ENCODE measurements at places on chromosomes 1 and 21. TPM values are rescaled to one million over a fixed set of nuclear protein-coding genes. Genes with fewer than 3 reads are reported as not detected.

DNA sequence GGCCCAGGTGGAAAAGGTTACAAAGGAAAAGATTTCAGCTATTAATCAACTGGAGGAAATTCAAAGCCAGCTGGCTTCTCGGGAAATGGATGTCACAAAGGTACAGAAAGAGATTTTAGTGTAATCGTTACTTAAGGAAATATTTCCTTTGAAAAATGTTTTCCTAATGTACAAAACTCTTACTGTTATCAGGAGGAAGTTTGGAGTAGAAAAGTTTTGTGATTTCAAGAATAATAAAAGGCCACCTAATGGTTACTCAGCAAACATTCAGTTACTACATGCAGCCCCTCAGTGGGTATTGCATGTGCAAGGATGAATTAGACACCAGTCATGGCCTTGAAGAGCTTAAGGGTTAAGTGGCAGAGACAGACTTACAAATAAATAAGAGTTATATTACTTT is 85.2 kb downstream of the SDCCAG8 start:
- DNase-seq, result no peak

DNA sequence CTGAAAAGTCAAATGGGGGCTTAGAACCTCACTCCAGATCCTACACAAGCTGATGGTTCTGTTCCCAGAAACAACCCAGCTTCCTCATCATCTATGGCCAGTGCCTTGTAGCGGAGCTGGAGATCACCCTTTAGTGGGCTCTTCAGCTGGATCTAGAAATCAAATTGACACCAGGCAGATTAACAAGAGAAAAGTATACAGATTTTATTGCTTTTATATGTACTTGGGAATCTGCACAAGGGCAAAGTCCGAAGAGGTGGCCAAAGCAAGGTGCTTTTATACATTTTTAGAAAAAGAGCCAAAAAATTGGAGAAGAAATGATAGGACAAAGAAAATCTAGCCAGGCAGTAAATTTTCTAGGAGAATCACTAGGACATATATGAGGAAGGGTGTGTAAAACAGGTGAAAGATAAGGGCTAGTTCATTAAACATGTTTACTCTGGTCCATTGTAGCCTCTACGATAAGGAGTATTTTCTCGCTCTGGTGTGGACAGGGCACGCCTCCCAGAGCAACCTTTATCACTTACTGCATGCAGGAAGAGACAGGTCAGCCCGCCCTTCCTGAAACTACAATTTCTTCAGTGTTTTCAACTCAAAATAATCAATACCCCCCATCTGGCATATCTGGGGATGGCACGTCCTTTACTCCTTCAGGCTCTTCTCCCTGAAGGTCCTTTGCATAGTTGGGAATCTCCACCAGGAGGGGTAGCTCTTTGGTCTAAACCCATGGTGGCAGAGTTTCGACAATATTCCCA is 14.0 kb upstream of the LGALS8 start:
- no peak for DNase-seq

DCST1 gene
- 0.17 TPM for total RNA-seq

SPATA45 gene
- not detected for total RNA-seq

CLCNKB gene
- not detected for total RNA-seq

ATP1A2 gene
- total RNA-seq, result not detected

TRNP1 gene
- 15.2 TPM for total RNA-seq

CCDC185 gene
- total RNA-seq, result not detected

DNA sequence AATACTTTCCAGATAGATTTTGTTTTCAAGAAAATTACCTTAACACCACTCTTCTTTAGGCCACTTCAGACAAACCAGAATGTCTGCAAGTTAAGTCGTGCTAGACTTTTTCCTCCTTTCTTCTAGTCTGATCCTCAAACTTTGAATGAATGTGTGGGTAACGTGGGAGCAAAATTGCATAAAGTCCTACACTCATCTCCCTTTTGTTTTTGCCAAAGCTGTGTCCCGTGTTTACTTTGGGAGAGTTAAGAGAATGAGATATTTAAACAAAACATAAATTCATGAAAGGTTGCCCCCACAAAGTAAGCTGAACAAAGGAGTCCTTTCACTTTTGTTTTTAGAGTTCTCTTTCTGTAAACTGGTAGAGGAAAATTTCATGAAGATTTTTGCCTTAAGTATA is 16.9 kb upstream of the VAMP3 start:
- no peak for DNase-seq

- DNase-seq, result no peak
Observed at GRCh38 chr1:37485902-37486679, 11.7 kb downstream of the ZC3H12A start.

- DNase-seq, result peak; percentile 42
Observed at GRCh38 chr1:210695026-210695425, 366.3 kb downstream of the HHAT start.

- DNase-seq, result no peak
Observed at GRCh38 chr1:219945795-219946194, 17.4 kb upstream of the SLC30A10 start.

GRCh38 chr1:235635938-235636662 is 13.5 kb downstream of the GNG4 start:
- DNase-seq, result no peak

- DNase-seq, result no peak
Observed at GRCh38 chr1:79469139-79469538, 462.6 kb upstream of the ADGRL4 start.

DNA sequence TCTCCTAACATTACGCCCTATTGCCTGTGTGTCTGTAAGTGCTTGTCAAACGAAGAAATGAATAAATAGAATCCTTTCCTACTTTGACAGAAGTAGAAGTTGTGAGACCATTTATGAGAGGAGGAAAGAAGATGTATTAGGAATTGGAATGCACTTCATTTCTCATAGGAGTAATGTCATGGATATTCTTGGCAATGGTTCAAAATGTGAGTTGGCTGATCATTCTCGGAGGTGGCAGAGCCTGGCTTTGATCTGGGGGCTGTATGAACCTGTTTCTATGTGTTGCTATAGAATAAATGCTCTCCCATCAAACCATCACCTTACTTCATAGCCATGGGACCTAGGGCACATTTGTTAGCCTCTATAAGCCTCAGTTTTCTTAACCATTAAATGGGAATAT is 10.1 kb upstream of the SERBP1 start:
- DNase-seq, result no peak

VANGL2 gene
- total RNA-seq, result 2.1 TPM

DNA sequence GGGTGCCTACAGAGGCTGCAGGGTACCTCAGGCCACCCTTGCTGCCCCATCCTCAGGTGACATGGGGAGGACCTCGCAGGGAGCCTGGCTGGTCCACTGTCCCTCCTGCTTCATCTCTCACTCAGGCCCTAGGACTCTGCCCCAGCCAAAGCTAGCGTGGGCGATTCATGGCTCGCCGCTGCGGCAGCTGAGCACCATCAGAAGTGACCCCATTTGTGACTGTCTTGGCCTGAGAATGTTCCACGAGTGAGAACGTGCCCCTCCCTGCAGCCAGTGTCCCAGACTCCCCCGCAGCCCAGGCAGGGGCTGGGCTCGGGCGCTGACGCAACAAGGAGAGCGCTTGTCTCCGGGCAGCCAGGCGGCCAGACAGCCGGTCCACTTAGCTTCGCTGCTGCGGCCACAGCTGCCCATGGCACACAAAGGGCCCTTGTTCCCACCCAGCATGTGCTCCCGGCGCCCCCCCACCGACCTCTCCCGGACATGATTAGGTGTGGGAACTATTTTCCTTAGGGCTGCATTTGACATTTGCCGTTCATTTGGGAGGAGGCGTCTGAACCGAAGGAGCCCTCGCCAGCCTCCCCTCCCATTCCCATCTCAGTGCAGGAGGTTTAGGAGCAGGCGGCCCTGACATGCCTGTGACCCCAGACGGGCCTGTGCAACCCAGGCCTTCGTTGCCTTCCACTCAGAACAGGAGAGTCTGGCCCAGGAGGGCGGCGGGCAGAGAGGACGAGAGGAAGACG is 19.3 kb upstream of the POFUT2 start:
- DNase-seq, result no peak

GRCh38 chr1:63671514-63671913 is 78.3 kb downstream of the PGM1 start:
- DNase-seq, result no peak

- DNase-seq, result no peak
Observed at GRCh38 chr1:31927661-31927980, 10.5 kb downstream of the PTP4A2 start.

MKNK1 gene
- total RNA-seq, result 13.0 TPM

GRCh38 chr1:78825561-78825960 is 175.9 kb downstream of the IFI44 start:
- DNase-seq, result no peak

DNA sequence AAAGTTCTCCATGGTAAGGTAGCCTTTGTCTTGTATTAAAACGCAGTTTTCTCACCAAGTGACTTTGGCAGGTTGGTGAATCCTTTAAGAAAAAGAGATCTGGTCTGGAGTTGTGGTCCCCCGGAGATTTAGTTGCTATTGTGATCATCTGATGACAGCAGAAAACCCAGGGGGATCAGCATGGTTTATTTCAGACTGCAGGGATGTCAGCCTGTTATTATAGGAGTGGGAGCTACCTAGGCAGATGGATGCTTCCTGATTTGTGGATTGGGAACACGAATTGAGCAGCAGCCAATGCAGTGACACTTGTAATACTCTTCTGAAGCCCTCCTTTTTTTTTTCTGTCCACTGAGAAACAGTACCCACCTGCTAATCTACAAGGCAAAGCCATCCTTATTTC is 150.2 kb downstream of the ST6GALNAC3 start:
- DNase-seq, result no peak

GRCh38 chr1:229664133-229664689 is 38.2 kb downstream of the URB2 start:
- DNase-seq, result peak; percentile 69

- no peak for DNase-seq
Observed at GRCh38 chr1:36307601-36308330, 1.6 kb downstream of the SH3D21 start.

SRM gene
- 75.6 TPM for total RNA-seq

- no peak for DNase-seq
Observed at GRCh38 chr21:45352621-45353139, 52.3 kb upstream of the COL18A1 start.

- no peak for DNase-seq
Observed at GRCh38 chr1:234907208-234907939, 221.3 kb downstream of the TOMM20 start.

DNA sequence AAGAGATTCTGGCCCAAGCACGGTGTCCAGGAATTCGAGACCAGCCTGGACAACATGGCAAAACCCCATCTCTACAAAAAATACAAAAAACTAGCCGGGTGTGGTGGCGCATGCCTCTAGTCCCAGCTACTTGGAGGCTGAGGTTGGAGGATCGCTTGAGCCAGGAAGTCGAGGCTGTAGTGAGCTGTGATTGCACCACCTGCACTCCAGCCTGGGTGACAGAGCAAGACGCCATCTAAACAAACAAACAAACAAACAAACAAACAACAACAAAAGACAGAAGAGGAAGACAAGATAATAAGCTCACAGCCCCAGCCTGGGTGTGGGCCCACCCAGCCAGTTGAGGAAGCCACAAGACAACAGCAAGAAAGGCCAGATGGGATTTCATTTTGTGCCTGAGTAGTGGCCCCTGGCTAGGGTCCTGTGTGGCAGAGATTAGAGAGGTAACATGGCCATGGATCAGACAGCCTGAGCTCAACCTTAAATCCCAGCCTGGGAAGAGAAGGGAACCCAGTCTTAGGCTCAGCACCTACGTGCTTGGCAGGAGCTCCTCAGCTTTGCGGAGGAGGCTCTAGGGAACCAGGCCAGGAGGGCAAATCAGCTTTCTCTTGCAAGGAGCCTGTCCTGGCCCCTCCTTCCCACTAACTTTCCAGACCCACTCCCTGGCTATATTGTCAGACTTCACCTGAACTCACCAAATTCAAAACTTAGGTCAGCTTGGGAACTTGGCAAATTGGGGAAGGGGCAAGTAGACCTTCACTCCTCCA is 4.9 kb upstream of the BEST4 start:
- no peak for DNase-seq

DNA sequence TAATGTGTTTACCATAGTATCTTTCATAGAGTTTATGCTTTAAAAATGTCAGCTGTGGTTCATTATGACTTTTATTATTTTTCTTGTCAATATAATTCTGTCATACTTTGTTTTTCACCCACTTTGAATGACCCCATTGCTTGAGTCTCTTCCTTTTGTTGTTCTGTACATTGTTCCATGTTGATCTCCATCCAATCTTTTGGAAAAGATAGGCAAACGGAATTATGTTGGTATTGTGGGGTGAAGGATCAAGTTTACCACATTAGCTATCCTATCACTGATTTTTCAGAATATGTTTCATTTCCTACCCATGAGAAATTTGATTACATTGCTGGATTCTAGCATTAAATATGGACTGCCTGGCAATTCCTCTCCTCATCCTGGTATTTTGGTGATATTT is 196.6 kb downstream of the NFIA start:
- DNase-seq, result no peak

DNA sequence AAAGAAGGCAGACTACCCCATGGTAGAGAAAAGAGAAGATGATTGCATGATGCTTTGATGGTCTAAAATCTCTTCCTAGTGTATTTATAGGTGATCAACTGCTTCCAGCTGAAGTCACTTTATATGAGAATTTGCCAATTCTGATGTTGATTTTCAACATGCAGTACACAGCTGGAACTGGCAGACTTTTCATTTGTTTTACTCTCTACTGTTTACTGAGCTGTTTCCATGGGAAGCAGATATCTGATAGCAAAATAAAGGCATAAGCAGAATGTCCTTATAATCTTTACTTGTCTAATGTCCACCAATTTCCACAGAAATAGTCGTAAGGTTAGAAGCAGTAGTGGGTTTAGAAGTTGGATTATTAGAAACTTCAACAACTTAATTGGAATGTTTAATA is 74.9 kb downstream of the SYDE2 start:
- no peak for DNase-seq

DNA sequence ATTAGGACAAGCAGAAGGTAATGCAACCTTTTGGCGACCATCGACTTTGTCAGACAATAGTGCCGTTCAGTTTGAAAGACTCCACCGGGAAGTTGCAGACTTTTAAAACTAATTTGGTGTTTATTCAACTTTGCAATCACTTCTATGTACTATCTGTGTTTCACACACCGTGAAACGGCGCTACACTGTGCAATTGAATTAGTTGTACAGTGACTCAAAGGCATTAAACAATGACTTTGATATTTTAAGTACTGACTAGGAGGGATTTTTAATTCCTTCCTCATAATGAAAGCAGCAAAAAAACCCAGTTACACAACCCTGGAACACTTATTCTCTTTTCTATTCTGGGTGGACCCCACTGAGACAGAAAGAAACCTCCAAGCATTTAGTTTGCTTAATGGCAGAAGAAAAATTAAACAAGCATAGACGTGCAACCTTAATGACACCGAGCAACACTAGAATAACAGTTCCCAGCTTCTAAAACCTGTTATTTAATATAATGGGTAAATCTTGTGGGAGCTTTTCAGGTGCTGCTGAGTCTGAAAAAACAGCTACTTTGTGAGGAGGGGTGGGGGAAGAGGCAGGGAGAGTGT is 176.8 kb downstream of the LMO4 start:
- DNase-seq, result no peak

DNA sequence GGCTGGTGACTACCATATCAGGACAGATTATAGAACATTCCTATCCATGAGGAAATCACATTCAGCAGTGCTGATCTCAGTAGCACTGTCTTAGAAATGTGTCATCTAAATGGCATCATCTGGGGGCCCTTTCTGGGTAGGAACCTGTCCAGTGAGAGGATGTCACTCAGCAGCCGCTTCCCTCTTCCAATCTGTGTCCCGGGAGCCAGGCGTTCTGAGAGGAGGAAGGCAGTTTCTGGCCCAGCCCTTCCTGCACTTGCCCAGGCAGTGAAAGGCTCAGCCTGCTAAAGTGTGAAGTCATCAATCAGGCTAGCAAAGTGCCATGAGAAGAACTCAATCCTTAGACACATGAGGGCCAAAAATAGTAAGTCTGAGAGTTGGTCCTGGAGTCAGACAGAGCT is 25.6 kb downstream of the RAB4A start:
- peak; percentile 32 for DNase-seq
